ENCODE measurements at places on chromosomes 2 and 18.

GRCh38 chr2:208356846-208357574, 49.6 kb upstream of the PTH2R start:
- DNase-seq: no peak

DNA sequence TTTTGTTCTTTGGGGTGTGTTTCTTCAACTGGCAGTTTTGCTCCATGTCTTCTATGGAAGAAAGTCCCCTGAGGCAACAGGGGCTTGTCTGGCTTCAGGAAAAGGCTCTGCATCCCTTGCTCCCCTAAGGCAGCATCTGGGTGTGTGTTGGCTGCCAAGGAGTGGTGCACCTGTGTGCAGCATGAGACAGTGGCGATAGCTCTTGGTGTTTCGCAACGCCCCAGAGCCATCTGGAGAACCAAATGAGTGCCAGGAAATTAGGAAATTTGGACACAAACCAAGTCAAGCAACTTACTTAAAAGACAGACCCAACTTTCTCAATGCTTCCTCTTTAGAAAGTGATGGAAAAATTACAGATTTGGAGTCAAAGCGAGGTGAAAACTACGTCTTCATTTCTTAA, 1044.4 kb upstream of the CNTNAP5 start:
- no peak for DNase-seq

GRCh38 chr2:144461308-144461766, 58.6 kb downstream of the ZEB2 start:
- no peak for DNase-seq

DNA sequence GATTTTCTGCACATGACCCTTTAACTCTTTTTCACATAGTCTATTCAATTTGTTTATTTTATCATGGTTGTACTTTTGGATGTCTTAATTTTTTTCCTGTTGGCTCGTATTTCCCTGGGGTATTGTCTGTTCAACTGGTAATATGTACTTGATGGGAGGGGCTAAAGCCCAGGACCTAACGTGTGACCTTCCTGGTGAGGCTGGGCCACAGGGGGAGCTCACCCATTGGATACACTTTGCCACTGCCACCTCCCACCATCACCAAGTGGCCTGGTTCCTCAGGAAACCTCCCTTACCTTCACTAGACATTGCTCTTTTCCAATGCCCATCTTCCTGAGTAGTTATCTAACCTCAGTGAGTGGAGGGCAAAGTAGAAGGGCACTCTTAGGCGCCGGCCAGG, 143.9 kb upstream of the LTBP1 start:
- DNase-seq: no peak

DNA sequence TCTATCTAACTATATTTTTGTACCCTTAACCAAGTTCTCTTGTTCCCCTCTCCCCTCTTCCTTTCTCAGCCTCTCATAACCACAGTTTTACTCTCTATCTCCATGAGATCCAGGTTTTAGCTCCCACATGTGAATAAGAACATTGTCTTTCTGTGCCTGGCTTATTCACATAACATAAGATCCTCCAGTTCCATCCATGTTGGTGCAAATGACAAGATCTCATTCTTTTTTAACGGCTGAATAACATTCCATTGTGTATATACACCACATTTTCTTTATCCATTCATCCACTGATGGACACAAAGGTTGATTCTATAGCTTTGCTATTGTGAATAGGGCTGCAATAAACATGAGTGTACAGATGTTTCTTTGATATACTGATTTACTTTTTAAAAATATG, 83.9 kb upstream of the TMEM178A start:
- no peak for DNase-seq

DNA sequence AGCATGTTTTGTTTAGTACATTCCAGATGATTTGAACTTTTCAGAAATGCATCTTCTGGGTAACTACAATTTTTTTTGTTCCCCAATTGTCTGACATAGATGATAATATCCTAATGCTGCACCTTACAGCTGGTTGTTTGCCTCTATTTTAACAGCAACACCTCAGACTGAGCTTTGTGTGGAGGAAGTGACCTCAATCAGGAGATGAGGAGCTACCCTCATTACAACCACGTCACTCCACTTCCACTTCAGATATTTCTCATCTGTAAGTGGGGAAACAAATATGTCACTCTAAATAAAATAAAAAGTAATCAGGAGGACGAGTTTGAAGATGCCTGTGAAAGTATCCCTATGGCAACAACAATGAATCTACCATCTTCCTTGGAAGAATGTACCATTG, 12.1 kb upstream of the SRSF7 start:
- no peak for DNase-seq

DNA sequence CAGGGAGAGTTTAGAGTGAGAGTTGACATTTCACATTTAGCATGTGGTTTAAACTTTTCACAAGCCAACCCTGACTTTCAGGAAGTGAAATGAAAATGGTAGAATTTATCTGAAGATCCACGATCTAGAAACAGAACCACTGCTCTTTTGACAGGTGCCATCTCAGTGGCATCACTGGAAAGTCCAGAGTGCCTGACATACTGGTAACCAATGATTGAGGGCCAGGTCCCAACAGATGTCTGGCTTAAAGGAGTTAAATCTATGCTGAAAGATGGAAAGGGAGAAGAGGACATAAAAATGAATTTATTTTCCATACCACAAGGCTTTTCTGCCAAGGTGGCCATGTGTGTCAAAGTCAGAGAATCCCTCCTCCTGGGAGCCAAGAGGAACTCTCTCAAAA, 2.7 kb downstream of the IL36G start:
- no peak for DNase-seq

GRCh38 chr2:221133941-221134340, 438.2 kb downstream of the EPHA4 start:
- no peak for DNase-seq

DNA sequence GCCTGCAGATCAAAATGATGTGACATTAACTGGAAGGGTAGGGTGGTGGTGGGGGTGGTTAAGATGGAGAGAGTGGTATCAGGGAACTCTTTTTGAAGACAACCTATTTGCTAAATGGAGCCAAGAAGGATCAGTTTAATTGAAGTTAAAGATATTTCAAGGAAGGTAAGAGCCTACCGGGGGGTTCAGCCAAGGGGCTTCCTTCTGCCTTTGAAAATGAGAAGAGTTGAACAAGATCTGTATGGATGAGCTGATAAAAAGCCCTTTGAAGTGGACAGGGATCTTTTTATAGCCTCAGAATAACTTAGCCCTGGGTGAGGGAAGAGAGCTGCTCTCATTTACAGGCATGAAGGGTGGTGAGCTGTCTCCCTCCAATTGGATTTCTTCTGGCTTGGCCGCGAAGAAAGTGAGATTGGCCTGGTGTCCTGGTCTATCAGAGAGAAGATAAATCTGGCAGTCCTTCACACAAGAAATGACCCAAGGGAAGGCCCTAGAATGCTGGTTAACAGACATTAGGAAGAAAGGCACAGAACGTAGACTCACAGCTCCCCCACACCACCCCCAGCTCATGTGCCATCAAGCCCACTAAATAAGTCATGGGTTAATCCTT, 439.8 kb downstream of the TNS1 start:
- no peak for DNase-seq

DNA sequence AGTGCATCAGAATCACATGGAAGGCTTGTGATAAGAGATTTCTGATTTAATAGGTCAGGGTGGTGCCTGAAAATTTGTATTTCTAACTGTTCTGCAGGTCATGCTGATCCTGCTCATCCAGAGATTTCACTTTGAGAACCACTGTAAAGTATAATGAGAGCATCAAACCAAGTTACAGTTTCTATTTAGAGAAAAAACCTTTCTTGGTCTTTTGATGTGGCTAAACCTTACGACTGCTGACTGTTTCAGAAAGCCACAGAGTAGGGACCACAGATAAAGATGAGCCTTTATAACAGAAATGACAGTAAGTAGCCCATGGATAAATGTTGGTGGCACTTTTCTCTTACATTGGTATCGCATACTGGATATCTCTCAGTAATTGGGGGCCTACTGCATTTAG, 109.4 kb upstream of the FANCL start:
- DNase-seq: no peak

- DNase-seq: no peak
Observed at GRCh38 chr2:33116799-33117198, 170.0 kb downstream of the LTBP1 start.

GRCh38 chr18:35117951-35118411, 76.8 kb downstream of the MAPRE2 start:
- DNase-seq: no peak

- no peak for DNase-seq
Observed at GRCh38 chr2:70985283-70985688, 6.9 kb downstream of the ANKRD53 start.

GRCh38 chr2:238915196-238915595, 67.3 kb downstream of the TWIST2 start:
- DNase-seq: no peak

DNA sequence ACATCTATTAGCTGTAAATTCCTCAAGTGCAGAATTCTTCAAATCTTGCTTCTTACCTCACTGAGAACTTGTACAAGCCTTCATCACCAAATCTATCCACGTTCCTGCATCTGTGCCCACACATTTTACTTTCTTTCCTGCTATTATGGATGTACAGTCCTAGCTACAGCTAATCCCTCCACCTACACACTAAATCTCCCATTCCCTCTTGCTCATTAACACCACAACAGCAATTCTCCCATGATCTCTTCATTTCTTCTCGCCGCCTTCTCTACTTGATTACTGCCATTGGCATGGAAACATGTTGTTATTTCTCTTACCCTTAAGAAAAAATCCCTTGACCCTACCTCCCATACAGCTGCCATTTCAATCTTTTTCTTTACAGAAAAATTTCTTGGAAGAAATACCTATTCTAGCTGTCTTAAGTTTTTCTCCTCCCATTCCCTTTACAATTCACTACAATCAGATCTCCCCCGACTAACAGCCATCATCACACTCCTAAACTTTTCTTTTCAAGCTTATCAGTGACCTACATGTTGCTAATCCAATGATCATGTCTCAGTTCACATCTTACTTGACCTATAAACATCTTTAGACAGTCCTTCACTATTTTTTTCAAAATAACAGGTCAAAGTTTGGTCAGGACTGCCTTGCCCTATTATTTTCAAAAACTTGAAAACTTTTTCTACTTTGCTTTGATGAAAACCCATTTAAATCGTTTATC, 41.0 kb downstream of the ROCK2 start:
- DNase-seq: no peak

DNA sequence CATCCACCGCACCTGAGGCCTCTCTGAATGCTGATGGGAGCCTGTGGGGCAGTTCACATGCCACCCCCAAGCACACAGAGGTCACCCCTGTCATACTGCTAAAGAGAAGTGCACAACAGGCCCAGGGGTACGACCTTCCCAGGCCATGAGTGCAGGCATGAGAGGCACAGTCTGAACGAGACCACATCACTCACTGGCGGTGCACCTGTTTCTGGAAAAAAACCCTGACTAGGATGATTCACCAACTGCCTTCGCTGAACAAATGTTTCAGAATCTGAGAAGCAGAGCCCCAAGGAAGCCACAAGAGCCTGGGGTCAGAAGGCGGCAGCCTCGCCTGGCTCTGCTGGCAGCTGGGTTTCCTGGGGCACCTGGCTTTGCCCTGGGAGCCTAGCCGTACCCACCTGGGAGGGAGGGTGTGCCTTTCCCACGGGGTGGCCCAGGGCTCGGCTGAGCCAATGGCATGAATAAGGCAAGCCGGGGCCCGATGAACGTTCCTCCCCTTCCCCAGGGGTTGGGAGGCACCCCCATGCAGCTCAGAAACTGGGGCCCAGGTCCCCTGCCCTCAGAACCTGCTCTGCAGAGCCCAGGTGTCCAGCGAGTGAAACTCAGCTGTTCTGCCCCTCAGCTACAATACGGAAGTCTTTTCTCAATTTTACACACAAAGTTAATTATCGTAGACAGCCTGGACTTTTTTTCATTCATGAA, 73.8 kb downstream of the HDAC4 start:
- no peak for DNase-seq

GRCh38 chr2:231523451-231524285, 6.6 kb downstream of the NMUR1 start:
- DNase-seq: no peak

GRCh38 chr2:151996243-151997003, 102.4 kb downstream of the CACNB4 start:
- no peak for DNase-seq

- DNase-seq: no peak
Observed at GRCh38 chr2:128726236-128726635, 407.6 kb upstream of the HS6ST1 start.

DNA sequence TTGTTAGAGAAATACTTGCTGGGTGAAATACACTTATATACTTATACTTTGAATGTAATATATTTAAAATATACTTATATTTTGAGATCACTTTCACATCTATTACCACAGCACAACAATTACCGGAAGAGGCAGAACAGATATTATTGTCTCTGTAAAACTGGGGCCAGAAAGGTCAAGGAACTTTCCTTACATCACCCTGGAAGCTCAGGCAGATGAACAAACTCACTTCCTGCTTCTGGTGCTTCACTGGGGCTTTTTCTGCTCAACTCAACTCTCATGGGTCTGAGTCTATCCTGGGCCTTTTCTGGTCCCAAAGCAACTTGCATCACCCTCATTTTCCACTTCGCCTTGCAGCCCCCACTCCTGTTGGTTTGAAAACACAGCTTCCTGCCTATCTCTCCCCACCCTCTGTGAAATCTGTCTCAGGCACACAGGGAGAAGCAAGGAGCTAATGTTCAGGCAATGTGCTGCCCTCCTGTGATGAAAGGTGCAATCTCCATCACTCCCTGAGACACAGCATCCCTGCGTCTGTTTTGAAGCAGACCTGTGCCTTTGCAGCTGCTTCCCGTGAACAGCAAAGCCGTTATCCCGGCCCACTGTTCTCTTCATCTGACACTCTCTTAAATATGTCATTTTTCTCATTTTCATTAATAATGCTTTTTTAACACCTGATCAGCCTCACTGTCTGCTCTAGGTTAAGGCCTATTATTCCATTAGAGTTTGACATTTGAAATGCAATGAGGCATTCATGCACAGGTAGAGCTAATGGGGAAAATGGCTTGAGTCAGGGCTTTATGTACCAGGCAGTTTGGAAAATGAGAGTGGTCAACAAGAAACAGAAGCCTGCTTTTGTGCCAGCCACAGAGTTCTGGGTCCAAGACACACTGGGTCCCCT, 251.9 kb upstream of the CHAC2 start:
- DNase-seq: no peak

DNA sequence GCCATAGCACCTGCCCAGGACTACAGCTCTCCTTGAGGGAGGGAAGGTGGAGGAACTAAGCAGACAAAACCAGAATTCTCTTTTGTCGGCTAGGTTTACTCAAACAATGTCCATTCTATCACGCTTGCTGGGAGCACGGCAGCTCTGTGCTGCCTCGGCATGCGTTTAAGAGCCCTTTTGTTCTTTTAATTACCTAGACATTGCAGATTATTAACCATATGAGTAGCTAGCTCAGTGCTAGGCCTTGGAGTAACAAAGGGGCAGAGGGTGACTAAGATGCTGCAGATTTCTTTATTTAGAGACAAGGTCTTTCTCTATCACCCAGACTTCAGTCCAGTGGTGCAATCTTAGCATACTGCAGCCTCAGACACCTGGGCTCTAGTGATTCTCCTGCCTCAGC, 11.1 kb downstream of the MSGN1 start:
- no peak for DNase-seq

DNA sequence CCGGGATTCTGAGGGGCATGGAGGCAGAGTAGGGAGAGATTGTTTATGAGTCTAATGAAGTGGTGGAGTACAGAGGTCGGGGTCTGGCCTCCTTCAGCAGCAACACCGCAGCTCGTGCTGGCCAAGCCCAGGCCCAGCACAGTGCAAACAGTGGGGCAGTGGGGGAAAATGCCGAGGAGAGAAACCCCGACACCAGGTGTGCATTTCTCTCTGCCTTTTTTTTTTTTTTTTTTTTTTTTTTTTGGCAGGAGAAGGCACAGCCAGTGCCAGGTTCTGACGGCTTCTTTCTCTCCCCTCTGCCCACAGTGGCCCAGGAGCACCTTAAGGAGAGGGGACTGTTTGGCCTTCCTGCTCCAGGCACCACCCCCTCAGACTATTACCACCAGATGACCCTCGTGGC, 219.3 kb downstream of the GLI2 start:
- DNase-seq: no peak

Measured in left kidney (tissue), 8 donors.